NCI-H1105 treated with DMSO at 0.1 percent for 48 hours (cell line): ENCODE measurements at places on chromosomes 4 and X.

DNA sequence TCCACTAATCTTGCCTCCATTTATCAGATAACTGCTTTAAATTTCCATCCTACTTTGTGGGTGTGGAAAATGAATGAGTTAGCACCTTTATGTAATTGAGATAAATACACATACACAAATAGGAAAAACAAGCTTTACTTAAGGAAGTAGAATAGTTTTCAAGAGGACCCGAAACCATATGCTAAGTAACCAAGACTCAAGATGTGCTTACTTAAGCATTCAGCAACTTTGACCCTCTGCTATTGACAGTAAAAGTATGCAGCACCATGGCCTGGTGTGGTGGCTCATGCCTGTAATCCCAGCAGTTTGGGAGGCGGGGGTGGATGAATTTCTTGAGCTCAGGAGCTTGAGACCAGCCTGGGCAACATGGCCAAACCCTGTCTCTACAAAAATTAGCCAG, 29.9 kb downstream of the RNF175 start:
- DNase-seq = no peak

DNA sequence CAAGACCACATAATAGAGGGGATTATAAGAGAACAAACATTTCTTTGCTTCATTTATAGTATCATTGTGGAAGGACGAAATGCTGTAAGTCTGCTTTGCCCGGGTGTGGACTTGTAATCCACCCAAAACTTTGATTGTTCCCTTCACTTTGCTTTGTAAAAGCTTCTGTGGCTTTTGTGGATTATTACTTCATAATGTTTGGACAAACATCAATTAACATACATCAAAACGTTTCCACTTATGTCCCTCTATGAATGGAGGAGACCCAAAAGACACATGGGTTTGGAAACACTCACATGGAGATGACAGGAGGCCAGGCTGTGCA, 415.4 kb downstream of the SPRY1 start:
- peak; percentile 24 for DNase-seq

DNA sequence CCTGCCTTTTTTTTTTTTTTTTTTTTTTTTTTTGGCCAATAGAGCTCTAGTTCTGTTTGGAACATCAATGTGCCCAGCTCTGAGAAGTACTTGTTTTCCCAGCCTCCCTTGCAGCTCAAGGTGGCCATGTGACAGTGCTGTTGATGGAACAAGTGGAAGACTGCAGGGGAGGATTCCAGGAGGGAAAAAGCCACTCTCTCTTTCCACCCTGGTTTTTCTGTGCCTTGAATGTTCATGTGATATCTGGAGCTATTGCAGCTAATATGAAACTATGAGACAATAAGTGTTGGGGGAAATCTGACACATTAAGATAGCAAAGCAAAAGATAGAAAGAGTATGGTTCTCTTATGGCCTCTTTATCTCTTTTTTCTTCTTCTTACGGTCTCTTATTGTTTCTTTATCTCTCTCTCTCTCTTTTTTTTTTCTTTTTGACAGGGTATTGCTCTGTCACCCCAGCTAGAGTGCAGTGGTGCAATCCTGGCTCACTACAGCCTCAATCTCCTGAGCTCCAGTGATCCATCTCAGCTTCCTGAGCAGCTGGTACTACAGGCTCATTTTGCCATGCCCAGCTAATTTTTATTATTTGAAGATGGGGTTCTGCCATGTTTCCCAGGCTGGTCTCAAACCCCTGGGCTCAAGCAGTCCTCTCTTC, 192.0 kb upstream of the LNX1 start:
- DNase-seq = no peak

DNA sequence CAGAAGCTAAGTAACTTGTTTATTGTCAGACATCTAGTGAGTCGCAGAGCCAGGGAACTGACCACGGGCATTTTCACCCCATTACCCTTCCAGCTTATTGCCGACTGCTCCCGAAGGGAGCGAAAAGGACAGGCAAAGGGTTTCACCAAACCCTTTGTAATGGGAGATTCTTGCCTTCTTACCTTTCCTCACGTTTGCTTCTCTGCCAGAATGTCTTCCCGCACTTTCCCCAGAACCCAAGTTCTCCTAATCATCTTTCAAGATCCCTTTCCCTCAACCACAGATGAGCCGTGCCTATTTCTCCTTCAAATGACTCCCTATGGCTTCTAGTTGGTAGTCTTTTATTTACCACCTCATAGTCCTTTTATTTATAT, 520 bp upstream of the SRP72 start:
- DNase-seq = no peak

- no peak for DNase-seq
These were observed 22.7 kb downstream of the TENM3 start for GRCh38 chr4:182265881-182266280.
